Esophagus mucosa (tissue), 1 donor: ENCODE measurements at places on chromosomes 6 and 20. TPM values are rescaled to one million over a fixed set of nuclear protein-coding genes. Genes with fewer than 3 reads are reported as not detected.

GRCh38 chr6:52815167-52816092 lies 11.8 kb upstream of the GSTA1 start:
- peak; percentile 88 for ATAC-seq

DNA sequence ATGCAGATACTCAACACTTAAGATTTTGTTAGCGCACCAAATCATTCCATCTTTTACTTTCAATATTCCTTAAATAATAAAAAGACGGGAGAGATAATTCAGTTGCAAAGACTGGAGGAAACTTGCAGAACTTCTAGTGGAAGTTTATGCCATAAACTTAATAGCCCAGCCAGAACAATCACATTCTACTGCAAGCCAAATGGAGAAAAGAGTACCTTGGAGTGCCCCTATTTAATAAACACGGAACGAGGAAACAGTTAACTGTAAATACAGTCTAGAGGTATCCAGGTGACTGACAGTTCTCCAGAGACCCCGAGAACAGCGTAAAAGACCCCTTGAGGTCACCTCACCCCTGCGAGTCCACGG lies 635 bp downstream of the SLC35B3 start:
- ATAC-seq = peak; percentile 18

- ATAC-seq = no peak
Observed at GRCh38 chr6:141347906-141348492, 784.7 kb upstream of the GJE1 start.

DNA sequence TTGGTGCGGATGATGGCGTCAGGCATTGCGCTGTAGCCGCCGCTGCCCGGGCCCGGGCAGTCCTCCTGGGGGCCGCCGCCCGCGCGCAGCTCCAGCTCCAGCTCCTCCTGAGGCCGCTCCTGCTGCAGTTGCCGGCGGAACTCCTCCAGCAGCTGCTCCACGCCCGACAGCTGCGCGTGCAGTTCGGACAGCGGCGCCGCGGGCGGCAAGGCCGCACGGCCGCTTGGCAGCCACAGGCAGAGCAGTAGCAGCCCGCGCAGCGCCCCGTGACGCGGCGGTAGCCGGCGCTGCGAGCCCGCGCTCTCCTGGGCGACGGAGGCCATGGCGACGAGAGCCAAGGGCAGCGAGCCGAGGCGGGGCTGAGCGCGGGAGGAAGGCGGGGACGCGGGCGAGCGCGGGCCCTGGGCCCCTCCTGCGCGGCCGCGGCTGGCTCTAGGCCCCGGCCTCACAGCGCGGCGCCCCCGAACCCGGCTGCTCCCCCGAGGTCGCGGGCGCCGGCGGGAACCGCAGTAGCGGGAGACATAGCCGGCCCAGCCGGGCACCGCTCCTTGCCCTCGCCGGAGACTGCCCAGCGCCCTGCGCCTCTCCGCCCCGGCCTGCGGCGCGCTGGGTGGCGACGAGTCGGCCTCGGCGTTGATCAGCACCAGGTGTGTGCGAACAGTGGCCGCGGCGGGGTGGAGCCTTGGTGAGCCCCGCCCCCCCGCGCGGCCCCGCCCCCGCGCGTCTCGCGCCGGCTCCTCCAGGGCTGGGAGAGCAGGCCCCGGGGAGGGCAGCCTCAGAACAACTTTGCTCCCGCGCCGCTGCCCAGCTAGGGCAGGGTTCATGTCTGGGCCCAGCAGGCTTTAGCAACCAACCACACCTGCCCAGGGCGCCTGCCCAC lies at the start of gene LRP11:
Gene LRP11, minus strand, starts transcription at position 662 of the 880 bp plus-strand sequence. Its CDS starts 339 bp downstream, at position 323.
- ATAC-seq = peak; percentile 92

GRCh38 chr6:64249115-64249514 lies 613.5 kb downstream of the PHF3 start:
- ATAC-seq = no peak

- ATAC-seq = no peak
Observed at GRCh38 chr6:16787128-16787682, 25.9 kb upstream of the ATXN1 start.

GRCh38 chr6:79369026-79369425 lies 134.5 kb upstream of the HMGN3 start:
- ATAC-seq = no peak

DNA sequence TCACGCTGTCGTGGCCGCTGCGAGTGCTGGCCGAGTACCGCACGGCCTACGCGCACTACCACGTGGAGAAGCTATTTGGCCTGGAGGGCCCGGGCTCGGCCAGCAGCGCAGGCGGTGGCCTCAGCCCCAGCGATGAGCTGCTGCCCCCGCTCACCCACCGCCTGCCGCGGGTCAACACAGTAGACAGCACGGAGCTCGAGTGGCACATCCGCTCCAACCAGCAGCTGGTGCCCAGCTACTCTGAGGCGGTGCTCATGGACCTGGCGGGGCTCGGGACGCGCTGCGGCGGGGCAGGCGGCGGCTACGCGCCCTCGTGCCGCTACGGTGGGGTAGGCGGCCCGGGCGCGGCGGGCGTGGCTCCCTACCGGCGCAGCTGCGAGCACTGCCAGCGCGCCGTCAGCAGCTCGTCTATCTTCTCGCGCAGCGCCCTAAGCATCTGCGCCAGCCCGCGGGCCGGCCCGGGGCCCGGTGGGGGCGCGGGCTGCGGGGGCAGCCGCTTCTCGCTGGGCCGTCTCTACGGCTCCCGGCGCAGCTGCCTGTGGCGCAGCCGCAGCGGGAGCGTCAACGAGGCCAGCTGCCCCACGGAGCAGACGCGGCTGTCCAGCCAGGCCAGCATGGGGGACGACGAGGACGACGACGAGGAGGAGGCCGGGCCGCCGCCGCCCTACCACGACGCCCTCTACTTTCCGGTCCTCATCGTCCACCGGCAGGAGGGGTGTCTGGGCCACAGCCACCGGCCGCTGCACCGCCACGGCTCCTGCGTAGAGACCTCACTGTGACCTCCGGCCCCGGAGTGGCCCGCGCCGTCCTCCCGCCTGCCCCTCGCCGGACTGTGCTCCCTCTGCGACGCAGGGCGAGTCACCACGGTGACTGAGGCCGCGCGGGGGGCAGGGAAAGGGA lies 5.7 kb downstream of the TMEM151B start:
- peak; percentile 48 for ATAC-seq

- ATAC-seq = peak; percentile 86
Observed at GRCh38 chr6:2792330-2793110, 27.3 kb downstream of the WRNIP1 start.

GRCh38 chr6:7615611-7616383 lies 25.8 kb downstream of the SNRNP48 start:
- peak; percentile 55 for ATAC-seq

GRCh38 chr6:6409397-6410030 lies 89.1 kb upstream of the F13A1 start:
- ATAC-seq = no peak

DNA sequence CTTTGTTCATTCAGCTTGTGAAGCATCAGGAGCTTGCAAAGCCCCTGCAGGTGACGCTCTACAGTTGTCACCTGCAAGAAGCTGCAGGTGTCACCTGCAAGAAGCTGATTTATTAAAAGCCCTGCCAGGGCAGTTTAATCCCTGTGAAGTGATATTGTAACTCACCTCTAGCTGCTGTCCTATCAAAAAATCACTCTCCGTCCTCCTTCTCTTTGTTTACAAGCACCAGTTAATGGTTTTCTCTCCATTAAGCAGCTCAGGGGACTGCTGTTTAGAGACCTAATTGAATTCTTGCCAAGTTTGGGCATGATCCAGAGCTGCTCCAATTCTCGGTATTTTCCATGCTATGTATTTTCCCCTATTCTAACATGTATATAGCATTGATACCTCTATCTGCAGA lies 345.9 kb downstream of the ARHGAP18 start:
- ATAC-seq = no peak

GRCh38 chr20:35837577-35838195 lies 65.9 kb downstream of the PHF20 start:
- ATAC-seq = no peak

- no peak for ATAC-seq
Observed at GRCh38 chr20:44123251-44123650, 63.7 kb downstream of the JPH2 start.

GRCh38 chr6:138004430-138005287 lies 102.6 kb downstream of the PERP start:
- peak; percentile 56 for ATAC-seq

GRCh38 chr6:606829-607379 lies 50.0 kb downstream of the HUS1B start:
- no peak for ATAC-seq

DNA sequence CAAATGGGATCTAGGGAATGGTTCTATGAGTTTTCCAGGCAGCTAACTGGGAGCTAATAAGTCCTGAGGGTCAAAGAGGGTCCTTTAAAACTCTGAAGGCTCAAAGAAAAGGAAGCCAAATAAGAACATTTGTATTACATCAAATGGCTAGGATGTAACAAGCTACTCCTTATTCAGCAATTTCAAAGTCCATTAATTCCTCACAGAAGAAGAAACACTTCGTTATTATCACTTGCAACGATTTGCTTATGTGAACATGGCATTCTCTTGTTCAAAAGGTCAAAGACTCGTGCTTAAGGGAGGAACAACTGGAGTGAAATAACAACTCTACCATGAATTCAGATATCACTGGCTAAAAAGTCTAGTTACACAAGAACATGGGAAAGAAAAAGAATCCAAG lies 70.8 kb upstream of the FBXO30 start:
- no peak for ATAC-seq

DNA sequence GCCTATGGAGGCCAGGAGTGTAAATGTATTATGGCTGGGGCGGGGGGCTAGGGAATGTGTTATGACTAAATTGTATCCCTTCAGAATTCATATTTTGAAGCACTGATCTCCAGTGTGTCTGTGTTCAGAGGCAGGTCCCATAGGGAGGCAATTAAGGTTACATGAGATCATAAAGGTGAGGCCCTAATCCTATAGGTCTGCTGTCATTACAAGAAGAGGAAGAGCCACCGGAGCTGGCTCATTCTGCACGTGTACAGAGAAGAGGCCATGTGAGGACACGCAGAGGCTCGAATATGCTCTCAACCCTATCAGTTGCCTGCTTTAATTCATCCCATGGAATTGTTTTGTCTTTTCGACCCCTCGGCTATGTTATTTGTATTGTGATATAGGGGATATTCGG lies 76.9 kb downstream of the VTA1 start:
- peak; percentile 84 for ATAC-seq

DNA sequence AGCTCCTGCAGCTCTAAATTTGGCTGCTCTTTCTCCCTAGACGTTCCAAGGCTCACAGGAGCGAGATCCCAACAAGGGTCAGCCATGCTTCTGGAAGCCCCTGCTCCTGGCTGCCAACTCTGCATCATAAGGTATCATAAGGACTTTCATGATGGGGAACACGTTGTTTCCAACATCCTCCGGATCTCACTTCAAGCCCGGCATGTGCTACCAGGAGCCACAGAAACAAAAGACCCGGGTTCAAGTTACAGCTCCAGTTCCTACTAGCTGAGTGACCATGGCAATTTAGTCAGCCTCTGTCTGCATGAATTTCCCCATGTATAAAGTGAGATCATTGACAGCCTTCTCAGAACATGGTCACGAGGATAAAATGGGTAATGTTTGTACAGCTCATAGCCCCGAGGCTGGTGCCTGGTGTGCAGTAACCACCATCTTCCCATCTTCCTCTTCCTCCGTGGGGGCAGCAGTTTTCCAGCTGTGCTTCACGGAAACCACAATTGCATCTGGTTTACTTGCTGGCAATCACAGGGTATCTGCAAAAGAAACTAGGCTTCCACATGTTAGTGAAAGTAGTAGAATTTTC lies 209.0 kb upstream of the ECI2 start:
- no peak for ATAC-seq

DNA sequence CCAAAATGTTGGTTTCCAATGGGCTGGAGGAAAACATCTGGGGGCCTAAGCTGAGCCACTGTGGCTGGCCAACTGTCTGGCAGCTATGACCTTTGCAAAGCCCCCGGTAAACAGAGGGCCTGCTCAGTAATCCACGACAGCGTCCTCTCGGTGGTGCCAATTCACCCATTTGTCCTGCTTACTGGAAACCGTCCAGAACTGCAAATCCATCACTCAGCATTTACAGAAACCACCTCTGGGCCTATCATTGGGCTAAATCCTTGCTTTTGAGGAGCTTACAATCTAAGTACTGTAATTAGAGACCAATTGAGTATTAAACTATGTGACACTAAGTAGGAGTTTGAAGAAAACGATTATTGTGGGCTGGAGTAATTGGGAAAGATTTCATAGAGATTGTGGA lies 31.0 kb downstream of the ADAT2 start:
- no peak for ATAC-seq

- no peak for ATAC-seq
Observed at GRCh38 chr6:56949925-56950495, 4.9 kb upstream of the BEND6 start.

DNA sequence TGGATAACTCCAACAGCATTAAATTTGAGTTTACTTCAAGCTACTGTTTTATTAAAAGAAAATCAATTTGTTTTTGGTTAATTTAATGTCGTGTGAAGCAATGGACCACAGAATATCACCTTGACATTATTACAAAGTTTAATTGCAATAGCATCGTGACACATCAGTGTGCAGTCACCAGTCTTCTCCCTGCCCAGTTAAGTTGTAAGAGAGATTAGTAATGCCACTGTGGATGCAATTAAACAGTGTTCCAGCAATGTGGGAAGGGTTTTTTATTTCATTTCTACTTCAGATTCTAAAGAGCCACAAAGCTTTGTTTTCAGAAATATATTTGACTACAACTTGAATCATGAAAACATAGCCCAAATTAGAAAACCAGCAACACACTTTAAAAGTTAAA lies 128.7 kb downstream of the SYNE1 start:
- no peak for ATAC-seq

- peak; percentile 100 for ATAC-seq
Observed at GRCh38 chr20:20603339-20603990, 109.0 kb downstream of the RALGAPA2 start.

- no peak for ATAC-seq
Observed at GRCh38 chr6:48542191-48542590, 431.2 kb upstream of the PTCHD4 start.

- peak; percentile 45 for ATAC-seq
Observed at GRCh38 chr6:11229655-11230046, 2.8 kb downstream of the NEDD9 start.

DNA sequence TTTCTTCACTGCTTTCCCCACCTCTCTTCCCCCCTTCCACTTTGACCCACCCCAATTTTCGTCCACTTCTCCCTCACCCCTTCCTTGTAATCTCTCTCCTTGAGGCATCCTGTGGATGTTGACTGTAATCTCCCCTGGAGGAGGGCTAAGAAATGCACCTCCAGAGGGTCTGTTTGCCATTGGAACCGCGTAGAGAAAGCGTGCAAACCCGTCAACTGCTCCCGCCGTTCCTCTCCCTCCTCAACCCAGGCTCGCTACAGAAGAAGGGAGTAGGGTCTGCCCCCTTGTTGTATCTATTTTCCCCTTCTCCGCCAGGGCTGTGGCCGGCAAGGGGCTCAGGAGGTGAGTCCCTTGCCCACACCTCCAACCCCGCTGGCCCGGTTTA lies 502 bp upstream of the HTR1E start:
- no peak for ATAC-seq

C4A gene
- total RNA-seq = 2.9 TPM

OTOR gene
- not detected for total RNA-seq

GPR63 gene
- 0.32 TPM for total RNA-seq

LSM2 gene
- 45.0 TPM for total RNA-seq

ENPP4 gene
- 0.80 TPM for total RNA-seq

JPH2 gene
- 1.0 TPM for total RNA-seq

VWA7 gene
- 1.6 TPM for total RNA-seq

ELOVL2 gene
- 0.04 TPM for total RNA-seq

NINL gene
- total RNA-seq = 4.8 TPM

KCNB1 gene
- total RNA-seq = 0.52 TPM

GNAS gene
- total RNA-seq = 361 TPM

SLC17A2 gene
- total RNA-seq = not detected

ZC3H12D gene
- total RNA-seq = 0.36 TPM

KPNA5 gene
- 5.7 TPM for total RNA-seq

PDYN gene
- total RNA-seq = not detected

DEFB132 gene
- not detected for total RNA-seq
